ENCODE measurements at places on chromosomes 1 and 21. TPM values are rescaled to one million over a fixed set of nuclear protein-coding genes. Genes with fewer than 3 reads are reported as not detected.
A peak's percentile ranks its signal among the peaks of the same experiment; 100 is the strongest.

VPS72 gene
- total RNA-seq, result 85.2 TPM

DNA sequence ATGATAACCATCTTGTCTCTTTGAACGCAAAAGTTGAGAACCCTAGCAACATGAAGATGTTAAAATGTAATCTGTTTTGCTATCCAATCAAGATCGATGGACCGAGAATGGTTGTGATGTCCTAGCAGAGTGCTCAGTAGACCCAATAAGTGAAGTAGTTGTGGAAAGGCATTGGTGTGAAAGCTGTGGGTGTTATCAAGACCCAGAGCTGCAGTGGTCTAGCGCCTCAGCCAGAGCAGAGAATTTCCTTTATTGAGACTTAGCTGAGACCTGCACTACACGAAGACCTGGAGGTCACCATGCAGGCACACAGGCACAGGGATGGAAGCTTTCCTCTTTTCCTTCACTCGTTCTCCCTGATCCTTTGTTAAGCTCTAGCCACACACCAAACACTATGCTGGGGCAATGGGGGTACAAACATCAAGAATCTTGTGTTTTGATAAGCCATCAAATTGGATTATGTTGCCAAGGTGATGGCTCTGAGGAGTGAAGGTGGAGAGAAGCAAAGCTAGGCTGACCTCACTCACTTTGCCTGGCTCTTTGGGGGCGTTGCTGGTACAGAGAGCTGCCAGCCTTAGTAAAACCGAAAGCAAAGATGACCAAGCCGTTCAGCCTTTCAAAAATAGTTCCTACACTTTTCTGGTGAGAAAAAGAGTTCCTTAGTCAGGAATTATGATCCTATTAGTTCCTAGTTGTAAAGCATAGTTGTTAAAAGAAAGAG, 24.1 kb downstream of the METTL13 start:
- H3K4me3 ChIP-seq, result no peak overlapping the region
- no peaks in the 10 kb centered on the region for H3K27me3 ChIP-seq
- no peaks in the 10 kb centered on the region for H3K36me3 ChIP-seq

GRCh38 chr1:23178414-23178813, 9.8 kb upstream of the LUZP1 start:
- H3K4me3 ChIP-seq, result no peak overlapping the region
- peak overlapping the region; percentile 77 for H3K27ac ChIP-seq
- DNase-seq, result peak; percentile 30
- no peaks in the 10 kb centered on the region for H3K36me3 ChIP-seq
- peaks cover 15% of the 10 kb centered on the region for H3K4me1 ChIP-seq
- no peaks in the 10 kb centered on the region for H3K27me3 ChIP-seq

- H3K27ac ChIP-seq, result no peak overlapping the region
- no peaks in the 10 kb centered on the region for H3K27me3 ChIP-seq
- H3K4me3 ChIP-seq, result no peak overlapping the region
- no peaks in the 10 kb centered on the region for H3K4me1 ChIP-seq
Observed at GRCh38 chr1:215986401-215986800, 419.3 kb downstream of the KCTD3 start.

OR2T11 gene
- not detected for total RNA-seq

DNA sequence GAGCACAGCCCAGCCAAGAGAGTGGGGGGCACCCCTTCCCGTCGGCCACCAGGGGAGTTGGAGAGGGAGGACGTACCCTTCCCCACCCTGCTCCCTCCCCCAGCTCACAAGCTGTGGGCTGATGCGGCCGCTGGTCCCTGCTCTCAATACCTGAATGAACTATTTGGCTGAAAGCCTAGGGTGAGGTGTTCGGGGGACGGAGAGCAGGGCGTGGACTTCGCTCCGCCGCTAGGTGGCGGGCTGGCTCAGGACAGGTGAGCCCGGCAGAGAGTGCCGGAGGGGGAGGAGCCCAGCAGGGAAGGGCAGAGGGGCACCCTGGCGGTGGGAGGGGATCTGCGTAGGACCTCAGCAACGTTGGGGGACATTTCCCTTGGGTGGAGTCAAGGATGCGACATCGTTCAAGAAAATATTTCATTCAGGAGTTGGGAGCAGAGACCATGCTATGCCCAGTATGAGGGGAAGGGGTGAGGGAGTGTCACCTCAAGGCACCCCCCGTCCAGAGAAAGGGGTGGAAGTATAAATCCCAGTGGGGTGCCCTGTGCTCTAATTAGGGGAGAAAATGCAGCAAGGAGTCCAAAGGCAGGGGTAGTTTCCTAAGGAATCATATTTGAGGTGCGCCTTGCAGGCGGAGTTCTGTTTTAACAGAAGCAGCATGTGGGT, 12.0 kb upstream of the RHBG start:
- no peak overlapping the region for H3K27ac ChIP-seq
- no peaks in the 10 kb centered on the region for H3K4me1 ChIP-seq
- H3K4me3 ChIP-seq, result no peak overlapping the region
- H3K27me3 ChIP-seq, result peaks cover 17% of the 10 kb centered on the region

- no peaks in the 10 kb centered on the region for H3K36me3 ChIP-seq
- H3K27ac ChIP-seq, result no peak overlapping the region
- H3K4me3 ChIP-seq, result no peak overlapping the region
- H3K4me1 ChIP-seq, result no peaks in the 10 kb centered on the region
- H3K27me3 ChIP-seq, result peaks cover 11% of the 10 kb centered on the region
- DNase-seq, result no peak
Observed at GRCh38 chr1:111604931-111605330, 14.7 kb upstream of the RAP1A start.

- peak; percentile 54 for DNase-seq
- no peak overlapping the region for H3K27ac ChIP-seq
- H3K4me3 ChIP-seq, result no peak overlapping the region
- H3K36me3 ChIP-seq, result peaks cover 13% of the 10 kb centered on the region
- no peaks in the 10 kb centered on the region for H3K27me3 ChIP-seq
Observed at GRCh38 chr1:207328004-207328403, 6.5 kb downstream of the CD55 start.

KRTAP21-2 gene
- total RNA-seq, result not detected

PLPPR4 gene
- not detected for total RNA-seq

GRCh38 chr1:241611063-241611462, 29.1 kb downstream of the CHML start:
- peaks cover 44% of the 10 kb centered on the region for H3K4me1 ChIP-seq
- no peaks in the 10 kb centered on the region for H3K27me3 ChIP-seq
- H3K4me3 ChIP-seq, result no peak overlapping the region
- DNase-seq, result peak; percentile 74
- no peak overlapping the region for H3K27ac ChIP-seq

DNA sequence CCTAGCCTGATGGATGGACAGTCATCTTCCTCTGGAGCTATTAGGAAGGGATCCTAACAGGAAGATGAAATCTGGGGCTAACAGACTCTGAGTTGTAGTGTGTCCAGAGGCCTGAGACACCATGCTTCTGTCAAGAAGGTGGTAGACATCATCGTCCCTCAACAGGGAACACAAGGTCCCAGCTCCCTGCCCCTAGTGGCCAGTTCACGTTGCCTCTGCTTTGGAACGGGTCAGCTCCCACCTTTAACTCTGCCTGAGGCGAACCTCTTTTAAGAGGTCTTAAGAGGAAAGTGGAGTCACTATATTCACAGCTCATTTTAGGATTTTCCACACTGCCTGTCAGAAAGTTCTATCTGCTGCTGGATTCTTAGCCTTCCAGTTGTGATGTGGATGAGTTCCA, 28.3 kb downstream of the LRRC71 start:
- H3K4me1 ChIP-seq, result no peaks in the 10 kb centered on the region
- H3K4me3 ChIP-seq, result no peak overlapping the region
- no peak overlapping the region for H3K27ac ChIP-seq

GRCh38 chr1:205016584-205016983, 26.4 kb upstream of the CNTN2 start:
- H3K27ac ChIP-seq, result no peak overlapping the region
- H3K4me1 ChIP-seq, result no peaks in the 10 kb centered on the region
- no peak for DNase-seq
- H3K4me3 ChIP-seq, result no peak overlapping the region

OR2AK2 gene
- not detected for total RNA-seq

- H3K27me3 ChIP-seq, result no peaks in the 10 kb centered on the region
- no peak overlapping the region for H3K27ac ChIP-seq
- H3K36me3 ChIP-seq, result no peaks in the 10 kb centered on the region
- no peak for DNase-seq
- H3K4me1 ChIP-seq, result peaks cover 9% of the 10 kb centered on the region
Observed at GRCh38 chr1:201921952-201922558, 24.3 kb downstream of the LMOD1 start.

Data from endothelial cell of umbilical vein (primary cell).